ENCODE measurements at places on chromosomes 6 and 20.
A peak's percentile ranks its signal among the peaks of the same experiment; 100 is the strongest.

- DNase-seq = no peak
Observed at GRCh38 chr6:81933608-81934051, 181.1 kb upstream of the TENT5A start.

- DNase-seq = peak; percentile 73
Observed at GRCh38 chr20:63967330-63968135, 2.2 kb downstream of the ZNF512B start.

- DNase-seq = no peak
Observed at GRCh38 chr20:52087471-52087870, 104.1 kb downstream of the ZFP64 start.

GRCh38 chr6:100488244-100488643, 23.5 kb upstream of the SIM1 start:
- DNase-seq = no peak

DNA sequence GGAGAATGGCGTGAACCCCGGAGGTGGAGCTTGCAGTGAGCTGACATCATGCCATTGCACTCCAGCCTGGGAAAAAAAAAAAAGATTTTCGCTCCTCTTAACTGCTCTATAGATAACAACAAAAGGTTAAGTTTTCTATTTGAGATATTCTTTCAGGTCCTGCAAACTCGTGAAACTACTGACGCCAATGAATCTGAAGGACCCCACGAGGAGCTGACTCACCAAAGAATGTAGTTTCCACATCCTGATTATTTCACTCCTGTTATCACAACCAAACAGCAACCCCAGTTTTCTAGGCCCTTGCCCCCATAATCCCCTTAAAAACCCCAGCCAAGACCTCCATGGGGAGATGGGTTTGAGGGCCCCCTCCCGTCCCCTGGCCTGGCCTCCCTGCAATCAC, 58.7 kb downstream of the OTOR start:
- DNase-seq = no peak

DNA sequence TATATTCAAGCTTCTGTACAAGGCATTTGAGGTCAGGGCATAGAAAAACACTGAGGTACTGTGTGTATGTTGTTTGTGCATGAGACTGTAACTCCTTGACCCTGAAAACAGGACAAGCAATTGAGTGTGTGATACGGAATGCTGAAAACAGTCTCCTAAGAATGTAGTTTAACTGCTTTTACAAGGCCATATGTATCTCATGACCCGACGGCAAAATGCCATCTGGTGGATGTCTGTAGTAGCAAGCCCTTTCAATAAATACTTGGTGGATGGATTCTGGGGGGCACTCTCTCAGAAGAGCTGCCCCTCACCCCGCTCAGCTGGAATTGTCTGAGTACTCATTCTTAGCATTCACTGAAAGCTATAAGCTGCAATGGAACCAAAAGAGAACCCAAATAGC, 69.3 kb upstream of the EYS start:
- DNase-seq = no peak

DNA sequence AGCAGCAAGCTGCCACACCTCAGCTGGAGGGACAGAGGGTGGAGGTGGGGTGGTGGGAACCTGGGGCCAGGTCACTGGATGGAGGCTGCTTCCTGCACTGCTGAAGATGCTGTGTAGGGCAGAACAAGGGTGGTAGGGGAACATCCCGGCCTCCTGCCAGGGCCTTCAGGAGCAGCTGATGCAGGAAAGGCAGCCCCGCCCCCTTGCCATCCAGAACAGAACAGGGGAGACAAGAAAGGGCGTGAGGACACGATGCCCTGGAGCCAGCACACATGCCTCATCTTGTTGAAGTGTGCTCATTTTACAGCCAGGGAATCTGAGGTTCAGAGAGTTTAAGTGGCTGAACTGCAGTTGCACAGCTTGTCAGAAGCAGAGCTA, 43.1 kb upstream of the PHACTR3 start:
- DNase-seq = no peak

DNA sequence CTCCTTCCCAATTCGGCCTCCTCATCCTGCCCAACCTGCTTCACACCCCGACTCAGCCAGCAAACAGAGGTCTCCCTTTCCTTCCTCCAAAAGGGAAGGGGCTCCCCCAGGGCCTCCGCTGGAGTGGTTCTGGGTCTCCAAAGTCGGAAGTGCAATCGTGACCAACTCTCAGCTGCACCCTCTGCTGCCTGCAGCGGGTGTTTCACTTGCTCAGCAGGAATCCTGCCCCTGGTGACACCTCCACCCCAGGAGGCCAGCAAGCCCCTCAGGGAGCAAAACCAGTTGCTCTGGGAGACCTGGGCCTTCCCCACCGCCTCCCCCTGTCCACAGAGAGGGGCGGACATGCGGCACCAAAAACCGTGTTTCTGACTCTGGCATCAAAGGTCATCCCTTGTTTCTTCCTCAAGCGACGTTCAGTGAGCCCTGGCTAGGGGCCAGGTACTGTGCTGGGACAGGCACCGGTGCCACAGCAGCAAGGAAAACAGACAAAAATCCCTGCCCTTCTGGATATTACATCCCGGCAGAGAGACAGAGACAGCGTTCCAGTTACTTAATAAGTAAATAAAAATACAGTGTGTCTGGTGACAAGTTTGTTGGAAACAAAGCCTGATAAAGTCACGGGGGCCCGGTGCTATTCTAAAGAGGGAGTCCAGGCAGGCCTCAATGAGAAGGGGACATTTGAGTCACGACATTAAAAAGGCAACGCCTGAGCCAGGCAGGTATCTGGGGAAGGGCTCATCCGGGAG, 219.0 kb downstream of the BMP7 start:
- no peak for DNase-seq

GRCh38 chr20:25145131-25145530, 50.4 kb upstream of the ENTPD6 start:
- no peak for DNase-seq

DNA sequence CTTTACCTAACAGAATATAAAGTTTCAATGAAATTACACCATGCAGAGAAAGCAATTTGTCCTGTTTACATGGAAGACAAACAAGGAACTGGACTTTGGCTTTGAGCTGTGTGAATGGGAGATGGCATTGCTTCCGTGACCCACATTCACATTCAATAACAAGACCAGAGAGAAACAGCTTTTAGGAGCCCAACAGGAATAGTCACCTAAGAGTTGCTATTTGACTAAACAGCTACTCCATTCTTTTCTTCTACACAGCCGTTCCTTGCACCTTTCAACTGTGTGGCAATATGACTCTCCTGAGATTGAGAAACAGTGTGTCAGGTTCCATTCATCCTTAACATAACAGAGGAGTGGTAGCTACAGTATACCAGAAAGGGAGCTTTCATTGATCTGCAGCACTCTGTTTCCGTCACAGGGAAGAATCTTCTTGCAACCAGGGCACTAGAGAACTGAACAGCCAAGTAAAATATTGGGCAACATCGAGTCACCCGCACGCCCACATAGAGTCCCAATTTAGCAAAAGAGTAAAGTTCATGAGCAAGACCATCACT, 355.1 kb downstream of the HAO1 start:
- no peak for DNase-seq

- peak; percentile 97 for DNase-seq
Observed at GRCh38 chr20:63686492-63687321, 9.7 kb upstream of the TNFRSF6B start.

DNA sequence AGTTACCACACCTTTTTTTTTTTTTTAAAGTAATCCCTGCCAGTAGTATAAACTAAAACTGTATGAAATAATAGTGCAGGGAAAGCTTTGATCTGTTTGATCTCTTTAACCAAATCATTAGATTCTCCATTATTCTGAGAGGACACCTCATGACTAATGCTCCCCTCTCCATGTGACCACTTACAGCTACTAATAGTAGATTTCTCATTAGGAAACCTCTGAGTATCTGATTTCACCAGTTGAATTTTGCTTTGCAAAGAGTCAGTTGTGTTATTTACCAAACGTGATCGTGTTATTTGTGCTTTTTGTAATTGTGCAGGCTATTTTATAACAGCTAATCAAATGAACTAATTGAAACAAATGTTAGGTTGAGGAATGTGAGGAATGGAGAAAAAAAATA, 12.5 kb downstream of the CASP8AP2 start:
- DNase-seq = no peak

DNA sequence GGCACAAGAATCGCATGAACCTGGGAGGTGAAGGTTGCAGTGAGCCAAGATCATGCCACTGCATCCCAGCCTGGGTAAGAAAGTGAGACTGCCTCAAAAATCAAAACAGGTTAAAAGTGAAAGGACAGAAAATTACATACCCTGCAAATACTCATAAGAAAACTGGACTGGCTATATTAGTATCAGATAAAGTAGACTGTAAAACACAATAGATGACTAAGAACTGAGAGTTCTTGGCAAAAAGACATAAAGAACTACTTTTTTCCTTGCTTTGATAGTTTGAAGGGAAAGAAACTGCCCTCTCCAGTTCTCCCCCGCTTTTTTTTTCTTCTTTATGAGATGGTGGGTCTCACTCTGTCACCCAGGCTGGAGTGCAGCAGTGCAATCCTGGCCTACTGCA, 17.0 kb downstream of the SNX3 start:
- no peak for DNase-seq

- DNase-seq = no peak
Observed at GRCh38 chr20:4406627-4407026, 315.1 kb upstream of the PRND start.

GRCh38 chr6:38054527-38055202, 235.1 kb downstream of the ZFAND3 start:
- DNase-seq = no peak

DNA sequence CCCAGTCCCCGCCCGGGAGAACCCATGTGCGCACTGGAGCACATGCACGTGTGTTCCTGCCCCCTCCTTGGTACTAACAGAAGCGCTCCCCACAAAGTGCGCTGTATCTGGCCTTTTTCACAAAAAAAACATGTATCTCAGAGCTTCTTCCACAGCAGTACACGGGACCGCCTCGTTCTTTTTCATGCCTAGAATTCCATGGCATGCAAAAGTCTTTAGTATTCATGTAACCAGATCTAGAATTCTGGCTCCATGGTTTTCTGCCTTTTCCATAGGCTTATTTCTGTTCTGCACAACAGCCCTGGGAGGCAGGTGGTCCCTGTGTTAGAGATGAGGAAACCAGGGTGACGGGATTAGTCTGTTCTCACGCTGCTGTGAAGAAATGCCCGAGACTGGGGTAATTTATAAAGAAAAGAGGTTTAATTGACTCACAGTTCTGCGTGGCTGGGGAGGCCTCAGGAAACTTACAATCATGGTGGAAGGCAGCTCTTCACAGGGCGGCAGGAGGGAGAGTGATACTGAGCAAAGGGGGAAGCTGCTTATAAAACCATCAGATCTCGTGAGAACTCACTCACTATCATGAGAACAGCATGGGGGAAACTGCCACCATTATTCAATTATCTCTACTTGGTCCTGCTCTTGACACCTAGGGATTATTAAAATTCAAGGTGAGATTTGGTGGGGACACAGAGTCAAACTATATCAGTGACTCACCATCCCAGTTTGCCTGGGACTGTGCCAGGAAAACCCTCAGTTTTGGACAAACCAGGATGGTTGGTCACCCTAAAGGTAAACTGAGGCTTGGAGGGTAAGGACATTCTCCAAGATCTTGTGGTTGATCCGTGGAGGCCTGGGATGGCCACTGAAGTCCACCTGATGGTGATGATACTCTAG, 41.0 kb downstream of the C20orf203 start:
- no peak for DNase-seq

- peak; percentile 82 for DNase-seq
Observed at GRCh38 chr20:25623225-25623735, 534 bp downstream of the NANP start.

- peak; percentile 63 for DNase-seq
Observed at GRCh38 chr6:159808647-159809046, 8.6 kb downstream of the PNLDC1 start.

GRCh38 chr6:32852018-32852843, 1.3 kb downstream of the TAP1 start:
- DNase-seq = peak; percentile 85

DNA sequence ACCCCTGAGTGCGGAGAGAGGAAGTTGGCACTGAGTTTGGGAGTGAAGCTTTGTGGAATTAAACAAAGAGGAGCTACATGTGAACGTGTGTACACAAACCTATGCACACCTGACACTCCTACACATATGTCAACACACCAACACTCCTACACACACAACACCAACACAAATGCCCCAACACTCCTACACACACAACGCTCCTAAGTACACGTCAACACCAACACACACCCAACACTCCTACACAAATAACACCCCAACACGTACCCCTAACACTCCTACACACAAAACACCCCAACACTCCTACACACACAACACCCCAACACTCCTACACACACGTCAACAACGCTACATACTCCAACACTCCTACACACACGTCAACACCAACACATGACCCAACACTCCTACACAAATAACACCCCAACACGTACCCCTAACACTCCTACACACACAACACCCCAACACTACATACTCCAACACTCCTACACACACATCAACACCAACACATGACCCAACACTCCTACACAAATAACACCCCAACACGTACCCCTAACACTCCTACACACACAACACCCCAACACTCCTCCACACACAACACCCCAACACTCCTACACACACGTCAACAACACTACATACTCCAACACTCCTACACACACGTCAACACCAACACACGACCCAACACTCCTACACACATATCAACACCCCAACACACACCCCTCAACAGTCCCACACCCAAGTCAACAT, 40.1 kb upstream of the ZBP1 start:
- no peak for DNase-seq

All from posterior vena cava (tissue), 2 donors.